Stimulated activated CD8-positive, alpha-beta memory T cell treated with anti-CD3 and anti-CD28 coated beads, Interleukin-12 subunit alpha, Interleukin-12 subunit beta, amount 100 ng/mL, for 1 hour (primary cell): ENCODE measurements at places on chromosomes 16 and 17.

DNA sequence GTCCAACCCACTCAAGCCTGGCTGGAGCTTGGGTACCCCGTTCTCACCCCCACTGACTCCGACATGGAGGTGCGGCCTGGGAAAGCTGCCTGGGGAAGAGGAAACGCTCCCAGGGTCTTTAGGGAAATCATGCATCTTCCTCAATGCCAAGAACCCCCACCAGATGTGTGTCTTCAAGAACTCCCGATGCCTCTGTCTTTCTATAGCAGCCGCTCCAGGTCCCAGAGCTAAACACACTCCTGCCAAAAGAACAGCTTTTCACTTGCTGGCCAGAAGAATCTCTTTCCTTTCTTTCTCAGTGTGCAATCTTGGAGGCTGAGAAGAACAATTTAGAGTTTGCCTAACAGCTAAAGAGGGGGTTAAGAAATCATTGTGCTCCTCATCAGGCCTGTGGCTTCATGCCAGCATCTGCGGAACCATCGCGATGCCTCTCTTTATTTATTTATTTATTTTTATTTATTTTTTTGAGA is 41.1 kb upstream of the MTSS2 start:
- DNase-seq, result no peak

DNA sequence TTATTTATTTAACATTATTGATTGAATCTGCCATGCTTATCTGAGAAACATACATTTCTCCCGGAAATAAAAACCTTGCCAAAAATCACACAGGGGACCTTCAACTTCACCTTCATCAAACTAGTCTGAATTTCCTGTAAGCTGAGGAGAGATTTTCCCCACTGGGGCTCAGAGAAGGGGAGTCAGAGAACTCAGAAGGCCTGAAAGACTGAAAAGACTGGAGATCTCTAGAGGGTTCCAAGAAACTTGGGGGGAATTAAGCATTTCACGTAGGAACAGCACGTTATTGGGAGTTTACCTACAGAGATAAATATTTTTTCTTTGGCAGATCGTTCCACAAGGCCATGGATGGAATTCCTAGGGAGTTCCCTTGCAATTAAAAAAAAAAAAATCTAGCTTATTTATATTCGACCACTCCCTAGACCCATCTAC is 528 bp upstream of the NOL11 start:
- DNase-seq, result no peak

DNA sequence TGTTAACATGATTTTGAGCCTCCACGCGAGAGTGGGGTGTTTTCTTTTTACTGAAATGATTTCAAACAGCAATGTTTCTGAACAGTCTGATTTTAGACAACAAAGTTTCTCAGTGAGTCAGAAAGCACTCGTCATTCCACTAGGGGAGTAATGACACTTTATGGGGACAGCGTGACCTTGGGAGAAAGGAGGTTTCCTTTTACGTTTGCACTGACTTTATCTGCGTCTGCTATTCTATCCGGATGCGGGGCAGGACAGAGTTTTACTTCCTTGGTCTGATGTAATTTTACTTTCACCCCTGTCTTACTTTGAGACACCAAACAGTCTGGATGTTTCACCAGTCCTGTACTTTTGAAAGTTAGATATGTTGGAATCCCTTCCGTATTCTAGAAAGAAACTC is 20.7 kb downstream of the SLC47A1 start:
- no peak for DNase-seq

- no peak for DNase-seq
These were observed 664.4 kb upstream of the CDH8 start for GRCh38 chr16:62700426-62701294.

- peak; percentile 59 for DNase-seq
These were observed 891 bp downstream of the CORO1A start for GRCh38 chr16:30184096-30184890.

DNA sequence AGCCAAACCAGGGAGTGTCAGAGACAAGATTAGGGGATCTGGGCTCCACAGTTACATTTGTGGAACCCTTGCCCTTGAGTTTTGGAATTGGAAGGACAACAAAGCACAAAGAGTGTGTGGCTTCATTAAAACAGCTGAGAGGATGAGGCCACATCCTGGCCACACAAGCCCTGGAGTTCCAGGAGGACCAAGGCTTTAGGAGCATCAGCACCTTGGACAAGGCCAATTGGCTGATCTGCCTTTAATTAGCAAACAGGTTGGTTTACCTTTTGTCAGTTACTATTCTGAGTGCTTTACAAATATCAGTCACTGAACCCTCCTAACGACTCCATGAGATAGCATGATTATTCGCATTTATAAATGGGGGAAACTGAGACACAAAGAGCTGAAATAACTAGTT is 54.7 kb downstream of the SLC6A2 start:
- DNase-seq, result no peak

DNA sequence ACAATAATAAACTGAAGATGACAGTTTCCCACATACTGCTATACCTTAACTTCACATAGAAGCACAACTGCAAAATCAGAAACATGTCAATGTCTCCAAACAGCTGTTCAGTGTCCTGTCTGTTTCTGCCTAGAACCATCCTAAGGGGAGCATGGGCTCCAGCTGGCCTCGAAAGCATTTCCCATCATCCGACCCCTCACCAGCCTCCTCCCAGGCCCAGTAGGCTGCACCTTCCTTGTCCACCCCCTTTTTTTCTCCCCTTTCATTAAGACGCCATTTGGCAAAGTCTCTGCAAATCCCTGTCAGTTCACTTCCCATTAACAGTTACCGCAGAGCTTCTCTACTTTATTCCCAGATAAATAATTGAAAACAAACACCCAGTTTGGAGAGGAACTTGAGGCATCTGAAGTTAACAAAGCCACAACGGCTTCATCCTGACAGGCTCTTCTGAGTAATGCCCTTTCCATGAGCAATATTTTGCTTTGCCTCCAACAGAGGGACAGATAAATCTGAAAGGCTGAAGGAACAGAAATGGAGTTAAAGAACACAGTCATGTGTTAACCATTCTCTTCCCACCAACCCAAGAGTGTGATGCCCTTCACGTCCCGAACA is 65.3 kb downstream of the SLC39A11 start:
- DNase-seq, result no peak

GRCh38 chr17:72476575-72476986 is 355.8 kb downstream of the SOX9 start:
- DNase-seq, result no peak
